Mammary microvascular endothelial cell (primary cell): ENCODE measurements at places on chromosomes 5 and 9. TPM values are rescaled to one million over a fixed set of nuclear protein-coding genes. Genes with fewer than 3 reads are reported as not detected.

CDH9 gene
- not detected in 2 replicates for total RNA-seq

KIF27 gene
- total RNA-seq, result 0.73 and 0.79 TPM in 2 replicates

LIX1 gene
- total RNA-seq, result not detected in 2 replicates

RNF224 gene
- total RNA-seq, result not detected in 2 replicates

EGFLAM gene
- total RNA-seq, result 1.1 and 1.5 TPM in 2 replicates

RETREG1 gene
- not detected in 2 replicates for total RNA-seq

TMEM174 gene
- total RNA-seq, result not detected in 2 replicates

LCN9 gene
- total RNA-seq, result not detected in 2 replicates

SLC6A7 gene
- total RNA-seq, result not detected in 2 replicates

CXXC5 gene
- total RNA-seq, result 6.0 and 7.9 TPM in 2 replicates

CCDC152 gene
- 0.20 and 0.47 TPM in 2 replicates for total RNA-seq

ZNF484 gene
- total RNA-seq, result 5.1 and 7.0 TPM in 2 replicates

OLFM1 gene
- total RNA-seq, result 2.1 and 4.7 TPM in 2 replicates

EDIL3 gene
- total RNA-seq, result 0.44 and 1.7 TPM in 2 replicates

TMEM245 gene
- total RNA-seq, result 32.9 and 35.5 TPM in 2 replicates

CCL21 gene
- total RNA-seq, result 0.20 and 0.53 TPM in 2 replicates

PCDHGA12 gene
- total RNA-seq, result 4.7 and 5.9 TPM in 2 replicates

C5orf46 gene
- not detected in 2 replicates for total RNA-seq

COL23A1 gene
- total RNA-seq, result not detected in 2 replicates

NXNL2 gene
- 0.33 TPM in 1 of 2 replicates, not detected in the other for total RNA-seq

PCDHAC1 gene
- total RNA-seq, result not detected in 2 replicates

OR1N1 gene
- total RNA-seq, result not detected in 2 replicates

FSTL4 gene
- not detected in 2 replicates for total RNA-seq

SPATA31C1 gene
- not detected in 2 replicates for total RNA-seq

PRR7 gene
- total RNA-seq, result 12.1 and 18.9 TPM in 2 replicates

PCDHA9 gene
- 0.13 TPM in 1 of 2 replicates, not detected in the other for total RNA-seq

TMC1 gene
- total RNA-seq, result 0.13 TPM in 1 of 2 replicates, not detected in the other

CDH6 gene
- 0.05 and 0.20 TPM in 2 replicates for total RNA-seq

CAMK2A gene
- total RNA-seq, result not detected in 2 replicates

GPSM1 gene
- 17.9 and 19.1 TPM in 2 replicates for total RNA-seq

PAM gene
- total RNA-seq, result 175 and 180 TPM in 2 replicates

SPATA6L gene
- total RNA-seq, result 0.80 and 0.94 TPM in 2 replicates

SPATA31A7 gene
- not detected in 2 replicates for total RNA-seq

SV2C gene
- not detected in 2 replicates for total RNA-seq

ZBTB6 gene
- 4.4 and 5.1 TPM in 2 replicates for total RNA-seq

ZNF608 gene
- total RNA-seq, result 4.8 and 11.0 TPM in 2 replicates

CCDC187 gene
- total RNA-seq, result not detected in 2 replicates

COL5A1 gene
- total RNA-seq, result 10.1 and 14.1 TPM in 2 replicates

EIF4E1B gene
- total RNA-seq, result not detected in 2 replicates
